ENCODE measurements at places on chromosomes 16 and 17.

DNA sequence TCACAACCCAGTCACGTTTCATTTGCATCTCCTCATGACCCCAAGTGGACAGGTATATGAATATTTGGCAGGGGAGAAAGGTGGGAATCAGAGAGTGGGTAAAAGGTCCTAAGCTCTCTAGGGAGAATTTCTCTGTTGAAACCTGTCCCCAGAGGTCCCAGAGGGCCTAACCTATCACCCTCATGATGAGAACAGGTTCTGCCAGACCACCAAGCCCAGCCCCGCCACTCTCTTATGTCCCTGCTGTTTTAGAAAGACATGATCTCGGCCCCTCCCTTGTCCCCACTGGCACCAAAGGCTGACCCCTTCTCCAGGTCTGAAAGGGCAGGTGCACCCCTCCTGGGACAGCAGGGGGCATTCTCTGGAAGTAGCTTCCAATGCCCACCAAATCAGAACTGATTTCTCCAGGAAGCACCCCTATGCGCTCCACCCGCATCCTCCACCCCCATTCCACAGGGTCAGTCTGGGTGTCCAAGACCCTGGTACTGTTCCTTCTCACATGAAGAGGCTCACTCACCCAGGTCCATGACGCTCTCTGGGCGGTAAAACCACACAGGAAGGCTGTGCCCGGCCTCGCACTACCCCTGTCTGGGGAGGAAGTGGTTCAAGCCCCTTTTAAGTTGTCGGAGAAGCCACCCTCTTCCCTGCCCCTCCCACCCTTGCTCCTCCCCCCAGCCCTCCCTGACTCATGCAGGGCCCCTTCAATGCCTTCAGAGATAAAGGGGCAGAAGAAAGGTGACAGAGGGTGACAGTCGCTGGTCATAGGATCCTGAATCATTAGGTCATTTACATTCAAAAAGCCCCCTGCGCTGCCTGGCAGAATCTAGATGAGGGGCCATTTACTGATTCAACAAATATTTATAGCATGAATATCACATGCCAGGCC lies at the start of gene CCR7:
TSS of gene CCR7 (minus strand) at position 590 of the 886 bp plus-strand sequence. CDS start at position 527, 63 bp downstream.
- no peak for DNase-seq

GRCh38 chr16:76970087-76970744 lies 220.8 kb upstream of the MON1B start:
- DNase-seq, result no peak

GRCh38 chr16:17320009-17320408 lies 150.8 kb downstream of the XYLT1 start:
- no peak for DNase-seq

DNA sequence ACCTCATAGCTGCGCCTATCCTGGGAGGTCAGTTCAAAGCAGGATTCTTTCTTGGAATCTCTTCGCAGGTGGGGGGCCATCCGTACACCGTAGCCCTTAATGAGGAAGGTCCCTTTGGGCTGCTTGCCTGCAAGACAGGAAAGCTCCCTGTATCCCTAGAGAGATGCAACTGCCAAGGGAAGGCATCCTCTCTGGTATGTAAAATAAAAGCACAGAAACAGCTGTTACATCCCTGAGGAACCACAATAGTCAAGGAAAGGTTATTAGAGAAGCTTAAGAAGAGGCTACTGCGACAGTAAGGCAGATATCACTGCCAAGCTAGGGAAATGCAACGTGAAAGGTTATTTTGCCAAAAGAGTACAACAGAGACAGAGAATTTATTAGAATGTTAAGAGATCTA lies 77.2 kb downstream of the SNX11 start:
- no peak for DNase-seq
